ENCODE measurements at places on chromosomes 11 and 22.

- no peak for DNase-seq
These were observed 150.7 kb downstream of the ADAMTS15 start for GRCh38 chr11:130599073-130599654.

GRCh38 chr11:87236368-87236767 is 198.6 kb downstream of the TMEM135 start:
- DNase-seq = no peak

DNA sequence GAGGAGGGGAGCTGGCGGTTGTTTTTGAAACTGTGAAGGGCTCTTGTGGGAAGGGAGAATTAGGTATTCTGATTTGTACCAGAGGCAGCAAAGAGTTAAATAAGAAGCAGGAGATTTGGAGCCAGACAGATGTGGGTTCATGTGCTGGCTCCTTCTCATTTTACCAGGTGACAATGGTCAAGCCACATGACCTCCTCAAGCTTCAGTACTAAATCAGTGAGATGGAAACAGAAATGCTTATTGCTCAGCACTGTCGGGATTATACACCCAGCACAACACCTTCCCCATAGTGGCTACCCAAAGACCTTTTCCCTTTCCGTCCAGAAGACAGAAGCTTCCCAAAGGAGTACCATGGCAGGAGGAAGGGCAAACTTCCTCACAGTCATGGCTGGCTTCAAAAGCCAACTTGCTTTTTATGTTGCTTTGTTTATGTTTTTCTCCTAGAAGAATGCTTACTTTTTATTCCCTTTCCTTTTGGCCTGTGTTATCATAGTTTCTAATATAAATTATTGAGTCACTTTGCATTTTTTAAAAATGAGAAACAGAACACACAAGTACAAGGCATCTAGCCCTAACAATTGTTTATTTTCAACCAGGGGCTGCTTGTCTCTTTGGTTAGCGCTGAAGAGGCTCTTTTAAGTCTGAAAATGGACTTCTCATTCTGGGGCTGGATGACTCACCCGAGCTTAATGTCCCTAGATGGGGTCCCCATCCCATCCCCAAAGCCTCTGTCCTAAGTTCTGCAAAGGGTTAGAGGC is 181.5 kb upstream of the ZBED5 start:
- no peak for DNase-seq

GRCh38 chr22:47987885-47988515 is 1225.5 kb downstream of the TBC1D22A start:
- no peak for DNase-seq

GRCh38 chr22:28002181-28002700 is 83.2 kb upstream of the PITPNB start:
- DNase-seq = no peak

GRCh38 chr22:23302171-23303002 is 122.1 kb downstream of the BCR start:
- DNase-seq = no peak

- no peak for DNase-seq
These were observed 454.0 kb upstream of the DDI1 start for GRCh38 chr11:103582351-103582909.

GRCh38 chr11:83257761-83258168 is 28.4 kb downstream of the CCDC90B start:
- no peak for DNase-seq

DNA sequence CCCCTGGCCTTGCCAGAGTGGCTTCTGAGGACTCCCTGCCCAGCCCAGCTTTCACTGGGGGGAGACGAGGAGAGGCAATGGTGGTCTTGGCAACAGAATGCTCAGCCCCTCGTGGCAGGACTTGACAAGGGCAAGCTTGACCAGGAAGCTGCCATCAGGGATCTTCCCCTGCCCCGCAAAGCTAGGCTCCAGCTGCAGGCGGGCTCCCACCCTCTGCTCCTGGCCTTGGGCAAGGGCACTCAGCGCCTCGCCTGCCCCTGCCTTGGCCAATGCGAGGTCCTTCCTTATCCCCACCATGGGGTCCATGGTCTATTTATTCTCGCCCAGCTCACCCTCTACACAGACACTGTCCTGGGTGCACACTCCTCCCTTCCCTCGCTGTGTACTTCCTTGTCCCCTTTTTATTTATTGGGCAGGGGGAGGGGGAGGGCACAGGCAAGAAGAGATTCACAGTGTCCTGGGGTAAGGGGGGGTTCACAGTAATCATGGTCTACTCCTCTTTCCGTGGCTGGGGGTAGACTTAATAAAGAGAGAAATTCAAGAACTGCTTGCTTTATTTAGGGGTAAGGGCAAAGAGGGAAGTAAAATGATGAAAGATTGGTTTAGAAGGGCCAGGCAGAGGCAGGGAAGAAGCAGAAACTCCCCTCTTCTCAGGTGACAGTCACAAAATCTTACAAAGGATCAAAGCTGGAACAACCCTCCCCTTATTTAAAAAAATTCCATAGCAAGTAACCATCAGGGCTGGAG is 1.6 kb downstream of the GPHA2 start:
- DNase-seq = no peak

DNA sequence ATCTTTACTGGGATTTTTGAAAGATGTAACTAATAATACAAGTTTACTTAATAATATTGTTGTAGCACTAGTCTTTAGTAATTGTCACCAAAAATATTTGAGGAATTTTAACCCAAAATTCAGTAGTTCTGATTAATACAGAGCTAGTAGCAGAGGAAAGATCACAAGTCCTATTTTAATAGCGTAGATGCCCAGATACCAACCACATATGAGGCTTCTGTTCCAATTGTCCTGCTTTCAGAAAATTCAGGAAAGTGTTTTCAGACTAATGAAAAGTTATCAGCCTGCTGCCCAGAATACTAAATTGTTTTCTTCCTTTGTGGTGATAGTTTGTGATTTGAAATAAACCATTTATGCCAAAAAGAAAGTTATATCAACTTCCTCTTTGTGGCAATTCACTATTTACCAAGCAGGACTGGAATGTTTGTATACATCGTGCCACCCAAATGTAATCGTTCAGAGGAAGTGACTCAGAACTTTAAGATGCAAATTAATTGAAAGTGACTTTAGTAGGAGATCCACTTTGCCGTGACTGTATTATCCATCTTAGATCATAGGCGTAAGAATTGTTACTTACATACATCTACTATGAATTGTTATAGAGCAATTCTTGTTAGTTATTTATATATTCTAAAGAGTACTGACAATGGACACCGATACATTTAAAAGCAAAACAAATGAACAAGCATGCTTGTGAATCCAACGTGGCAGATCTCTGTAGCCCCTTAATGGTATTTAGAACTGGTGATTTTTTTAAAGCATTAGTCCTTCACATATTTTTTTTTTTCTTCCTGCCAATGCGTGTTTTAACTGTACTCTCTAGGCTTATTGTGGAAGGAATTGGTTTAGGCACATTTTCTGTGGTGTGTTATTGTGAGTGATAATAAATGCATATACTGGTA is 231.0 kb downstream of the DDX10 start:
- DNase-seq = peak; percentile 24

GRCh38 chr11:117861151-117862018 is 15.1 kb downstream of the FXYD6 start:
- no peak for DNase-seq

DNA sequence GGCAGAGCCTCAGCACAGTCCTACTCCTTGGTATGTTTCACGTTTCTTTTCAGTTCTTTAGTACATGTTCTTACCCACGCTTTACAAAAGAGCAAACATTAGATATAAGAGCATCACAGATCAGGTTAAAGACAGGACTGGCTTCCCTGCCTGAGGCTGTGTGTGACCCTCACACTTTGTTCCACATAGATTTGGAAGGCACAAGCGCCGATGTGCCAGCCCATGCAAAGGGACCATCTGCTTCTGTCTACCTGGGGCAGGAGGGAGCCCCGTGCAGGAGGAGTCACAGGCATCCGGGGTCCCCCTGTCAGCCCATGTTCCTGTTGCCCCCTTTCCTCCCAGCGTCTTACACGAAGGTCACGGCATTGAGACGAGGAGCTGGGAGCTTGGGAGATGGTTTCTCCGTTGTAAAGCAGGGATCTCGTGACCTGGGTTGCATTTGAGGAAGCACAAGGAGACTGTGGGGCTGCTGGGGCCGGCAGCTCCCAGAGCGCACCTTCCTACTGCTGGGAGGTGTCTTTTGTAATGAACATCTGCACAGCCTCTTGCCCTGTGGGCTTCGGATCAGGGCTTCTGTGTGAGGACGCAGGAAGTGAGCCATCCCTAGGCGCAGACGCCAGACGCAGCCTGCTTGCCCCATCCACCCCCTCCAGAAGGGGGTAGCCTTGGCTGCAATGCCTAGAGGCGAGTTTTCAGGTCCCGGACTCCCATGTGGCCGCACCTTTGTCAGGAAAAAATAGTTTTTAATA is 72.6 kb downstream of the SCN3B start:
- DNase-seq = no peak

DNA sequence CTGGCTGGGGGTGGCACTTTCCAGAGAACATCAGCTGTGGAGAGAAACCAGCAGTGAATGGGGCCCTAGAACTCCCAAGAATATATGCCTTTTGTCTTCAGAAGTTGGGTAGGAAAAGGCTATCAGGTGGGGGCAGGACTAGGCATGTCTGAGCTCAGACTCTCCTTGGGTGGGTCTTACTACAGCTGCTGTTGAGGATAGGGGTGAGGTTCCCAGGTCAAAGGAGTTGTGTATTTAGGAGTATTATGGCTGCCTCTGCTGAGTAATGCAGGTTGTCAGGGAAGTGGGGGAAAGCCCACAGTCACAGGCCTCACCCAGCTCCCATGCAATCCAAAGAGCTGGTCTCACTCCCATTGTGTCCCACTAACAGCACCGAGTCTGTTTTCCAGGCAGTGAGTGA is 26.1 kb downstream of the SLC22A9 start:
- no peak for DNase-seq

GRCh38 chr11:116970485-116971292 is 127.5 kb downstream of the SIK3 start:
- no peak for DNase-seq
